ENCODE measurements at places on chromosomes 3 and 15.
A peak's percentile ranks its signal among the peaks of the same experiment; 100 is the strongest.

DNA sequence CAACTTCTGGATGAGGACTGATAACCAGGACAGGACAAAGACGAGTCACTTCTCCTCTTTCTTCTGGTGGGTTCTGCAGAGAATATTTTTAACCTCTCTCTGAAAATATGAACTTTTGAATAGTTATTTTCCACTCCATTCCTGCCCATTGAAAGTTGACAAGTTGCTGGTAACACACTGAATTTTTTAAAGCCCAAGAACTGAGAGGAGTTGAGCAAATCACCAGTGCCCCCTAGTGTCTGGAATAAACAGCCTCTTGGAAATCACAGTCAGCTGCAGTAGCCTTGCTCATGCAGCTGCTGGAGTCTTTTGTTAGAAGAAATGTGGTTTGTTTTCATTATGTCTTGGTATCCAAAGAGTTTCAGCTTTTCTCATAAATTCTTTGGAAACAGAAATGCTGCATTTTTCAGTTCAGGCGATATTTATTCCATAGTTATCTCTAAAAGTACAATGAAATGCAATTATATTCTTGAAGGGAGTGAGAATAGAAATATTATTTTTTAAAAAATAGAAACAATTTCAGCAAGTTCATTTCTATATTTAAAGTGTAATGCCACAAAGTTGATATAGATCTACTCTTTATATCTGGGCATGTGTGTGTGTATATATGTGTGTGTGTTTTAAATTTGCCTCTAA lies 741.0 kb upstream of the CBLB start:
- DNase-seq, result peak; percentile 12

DNA sequence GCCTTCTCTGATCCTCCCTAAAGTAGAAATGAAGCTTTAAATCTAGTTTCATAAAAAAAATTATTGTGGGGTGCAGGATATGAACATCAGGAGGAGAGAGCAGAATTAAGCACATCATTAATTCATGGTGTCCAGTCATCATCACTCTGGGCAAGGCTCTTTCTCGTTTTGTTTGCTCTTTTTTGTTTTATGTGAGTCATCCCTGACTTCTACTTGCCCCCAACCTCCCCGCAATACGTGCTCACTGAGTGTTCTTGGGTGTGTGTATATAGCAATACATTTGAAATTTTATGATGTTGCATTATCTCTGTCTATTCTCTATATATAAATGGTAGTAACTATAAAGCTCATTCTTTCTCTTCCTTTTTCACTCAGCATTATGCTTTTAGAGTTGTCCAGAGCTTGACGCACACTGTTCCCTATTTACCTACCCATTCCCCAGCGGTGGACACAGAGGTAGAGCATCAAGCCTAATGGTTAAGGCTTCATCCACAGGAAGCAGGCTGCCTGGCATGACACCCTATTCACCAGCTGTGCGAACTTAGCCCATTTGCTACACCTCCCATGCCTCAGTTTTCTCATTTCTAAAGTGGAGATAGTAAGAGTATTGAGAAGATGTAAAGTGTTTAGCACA lies 72.3 kb downstream of the CD200R1L start:
- no peak for DNase-seq

DNA sequence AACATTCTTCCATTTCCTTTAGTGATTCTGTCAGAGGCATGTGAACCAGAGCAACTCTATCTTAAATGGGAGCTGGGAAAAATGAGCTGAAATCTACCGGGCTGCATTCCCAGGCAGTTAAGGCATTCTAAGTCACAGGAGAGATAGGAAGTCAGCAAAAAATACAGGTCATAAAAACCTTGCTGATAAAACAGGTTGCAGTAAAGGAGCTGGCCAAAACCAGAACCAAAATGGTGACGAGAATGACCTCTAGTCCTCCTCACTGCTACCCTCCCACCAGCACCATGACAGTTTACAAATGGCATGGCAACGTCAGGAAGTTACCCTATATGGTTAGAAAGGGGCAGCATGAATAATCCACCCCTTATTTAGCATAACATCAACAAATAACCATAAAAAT lies 66.4 kb downstream of the B3GALNT1 start:
- DNase-seq, result no peak

- peak; percentile 25 for DNase-seq
Observed at GRCh38 chr3:43704697-43705096, 14.0 kb downstream of the ABHD5 start.

DNA sequence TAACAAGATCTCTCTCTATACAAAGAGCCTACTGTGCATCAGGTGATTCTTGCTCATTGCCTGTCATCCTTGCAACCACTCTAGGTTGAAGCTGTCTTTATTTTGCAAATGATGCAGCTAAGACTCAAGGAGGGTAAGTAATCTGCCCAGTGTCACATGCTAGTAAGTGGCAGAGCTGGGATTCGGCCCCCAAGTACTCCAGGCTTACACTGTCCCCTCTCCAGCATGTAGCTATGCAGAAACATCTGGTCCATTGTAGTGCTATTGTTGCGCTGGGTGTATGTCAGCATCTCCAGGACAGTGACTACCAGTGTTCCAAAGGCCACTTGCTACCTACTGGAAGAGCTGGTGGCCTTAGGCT lies 248.9 kb downstream of the SLCO3A1 start:
- no peak for DNase-seq

DNA sequence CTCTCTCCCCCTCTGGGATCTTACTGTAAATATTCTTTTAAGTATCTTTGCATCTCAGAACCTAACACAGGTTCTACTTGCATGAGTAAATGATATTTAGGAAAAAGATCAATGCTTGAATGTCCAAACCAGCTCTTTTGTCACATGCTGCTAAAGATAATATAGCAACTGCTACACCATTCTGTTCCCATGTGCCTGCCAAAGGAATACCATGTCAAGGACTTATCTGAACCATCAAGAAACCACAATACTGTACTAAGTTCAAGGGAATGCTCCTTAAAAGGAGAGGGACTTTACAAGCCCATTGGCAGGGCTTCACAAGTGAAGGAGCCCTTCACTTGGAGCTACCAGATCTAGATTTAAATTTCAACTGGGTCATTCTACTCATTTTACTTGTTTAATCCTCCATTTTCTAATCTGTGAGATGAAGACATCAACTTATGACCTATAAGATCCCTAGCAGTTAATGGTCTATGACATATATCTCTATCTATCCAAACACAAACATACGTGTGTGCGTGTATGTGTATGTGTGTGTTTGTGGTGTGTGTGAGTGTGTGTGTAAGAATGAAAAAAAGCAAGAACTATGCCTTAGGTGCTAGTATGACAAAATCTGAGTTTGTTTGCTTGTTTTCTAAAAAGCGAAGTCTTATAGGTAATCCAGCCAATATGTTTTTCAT lies 13.0 kb upstream of the SEC62 start:
- DNase-seq, result no peak

DNA sequence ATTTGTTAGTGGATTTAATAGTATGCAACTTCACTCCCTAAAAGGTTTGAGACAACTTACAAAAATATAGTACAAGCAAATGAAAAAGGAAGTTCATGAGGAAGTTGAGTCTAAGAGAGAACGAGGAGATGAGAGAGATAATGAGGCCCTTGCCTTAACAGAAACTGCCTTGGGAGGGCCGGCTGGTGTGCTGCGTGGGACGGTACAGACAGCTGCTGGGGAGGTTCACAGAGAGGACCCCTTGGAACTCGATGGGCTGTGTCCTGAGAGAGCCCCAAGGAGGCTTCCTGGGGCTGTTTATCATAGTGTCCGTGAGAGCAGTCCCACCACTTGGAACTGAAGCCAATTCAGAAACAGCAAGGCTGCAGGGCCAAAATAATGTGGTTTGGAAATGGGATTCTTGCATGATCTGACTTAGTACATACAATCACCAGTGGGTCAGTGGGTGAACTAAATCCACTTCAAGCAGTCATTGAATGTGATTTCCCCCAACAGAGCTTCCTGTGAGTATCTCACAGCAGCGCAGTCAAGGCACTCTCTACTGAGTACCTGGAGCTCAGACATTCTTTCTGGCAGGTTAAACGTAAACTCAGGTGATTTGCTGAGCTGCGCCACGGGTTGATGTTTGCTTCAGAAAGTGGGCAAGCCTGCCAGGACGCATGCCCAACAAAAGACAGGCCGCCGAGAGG lies 90.8 kb downstream of the CRTC3 start:
- no peak for DNase-seq

DNA sequence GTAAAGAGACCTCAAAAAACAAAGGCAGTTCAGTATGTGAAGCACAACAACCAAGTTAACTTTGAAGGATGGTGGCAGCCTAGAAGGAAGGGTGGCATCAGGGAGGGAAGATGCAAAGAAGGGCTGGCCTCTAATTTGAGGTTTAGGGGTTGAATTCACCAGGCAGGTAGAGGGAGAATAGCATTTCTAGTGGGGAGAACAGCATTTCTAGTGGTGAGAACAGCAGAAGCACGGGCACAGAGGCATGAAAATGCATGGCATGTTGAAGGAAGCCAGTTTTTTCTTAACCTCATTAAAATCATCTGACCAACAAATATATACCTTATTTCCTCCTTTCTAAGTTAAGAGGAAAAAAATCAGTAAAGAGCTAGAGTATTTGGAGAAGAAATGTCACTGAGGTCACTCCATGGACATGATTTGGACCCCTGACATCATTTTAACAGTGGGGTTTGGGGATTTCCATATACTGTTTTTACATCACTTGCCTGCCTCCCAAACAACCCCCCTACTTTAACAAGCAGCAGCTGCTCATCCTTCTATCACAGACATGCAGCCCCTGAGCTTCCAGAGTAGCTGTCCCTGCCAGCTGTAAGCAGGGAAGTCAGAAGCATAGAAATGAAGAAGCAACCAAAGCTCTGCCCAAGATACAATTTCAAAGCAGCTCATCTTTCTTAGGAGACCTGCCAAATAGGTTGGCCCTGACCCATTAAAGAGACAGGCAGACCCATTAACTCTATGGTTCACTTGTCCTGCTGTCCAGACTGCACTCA lies 2.4 kb upstream of the POPDC2 start:
- no peak for DNase-seq

GRCh38 chr15:92430069-92430440 lies 36.4 kb downstream of the ST8SIA2 start:
- DNase-seq, result no peak

GRCh38 chr3:113377158-113377557 lies 64.1 kb downstream of the CFAP44 start:
- DNase-seq, result no peak

- DNase-seq, result no peak
Observed at GRCh38 chr3:21330293-21330692, 420.7 kb downstream of the ZNF385D start.

- peak; percentile 16 for DNase-seq
Observed at GRCh38 chr3:149299938-149300801, 33.3 kb downstream of the TM4SF18 start.

DNA sequence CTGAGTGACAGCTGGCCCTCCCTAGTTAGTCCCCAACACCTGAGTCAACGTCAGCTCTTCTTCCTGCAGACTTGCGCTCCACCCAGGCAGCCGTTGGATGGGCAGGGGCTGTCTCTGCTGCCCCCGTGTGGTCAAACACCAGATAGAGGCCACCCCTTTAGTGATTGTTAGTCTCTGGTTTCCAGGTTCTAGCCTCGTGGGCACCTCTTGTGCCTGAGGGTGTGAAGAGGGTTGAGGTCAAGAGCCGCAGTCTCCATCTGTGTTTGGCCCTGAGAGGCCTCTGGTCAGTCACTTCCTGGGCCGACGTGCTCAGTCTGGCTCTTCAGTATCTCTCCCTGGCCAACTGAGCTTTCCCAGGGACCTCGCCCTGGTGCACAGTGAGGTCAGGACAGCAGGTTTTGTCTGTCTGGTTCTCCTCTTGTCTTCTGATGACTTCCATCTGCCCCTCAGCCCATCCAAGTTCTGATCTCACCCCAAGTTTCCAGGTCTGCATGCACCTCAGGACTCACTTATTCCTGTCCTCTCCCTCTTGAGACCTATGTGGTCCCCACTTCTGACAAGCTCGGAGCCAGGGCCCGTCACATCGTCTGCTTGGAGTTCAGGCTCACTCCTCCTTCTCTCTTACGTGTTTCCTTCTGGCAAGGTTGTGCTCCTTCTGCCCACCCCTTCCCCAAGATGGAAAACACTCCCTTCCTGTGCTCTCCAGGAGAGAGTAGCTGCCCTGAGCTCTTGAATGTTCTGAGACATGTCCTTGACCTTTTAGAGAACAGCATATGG lies 20.9 kb downstream of the CD276 start:
- DNase-seq, result no peak

GRCh38 chr15:96337365-96338023 lies 7.0 kb downstream of the NR2F2 start:
- DNase-seq, result no peak

DNA sequence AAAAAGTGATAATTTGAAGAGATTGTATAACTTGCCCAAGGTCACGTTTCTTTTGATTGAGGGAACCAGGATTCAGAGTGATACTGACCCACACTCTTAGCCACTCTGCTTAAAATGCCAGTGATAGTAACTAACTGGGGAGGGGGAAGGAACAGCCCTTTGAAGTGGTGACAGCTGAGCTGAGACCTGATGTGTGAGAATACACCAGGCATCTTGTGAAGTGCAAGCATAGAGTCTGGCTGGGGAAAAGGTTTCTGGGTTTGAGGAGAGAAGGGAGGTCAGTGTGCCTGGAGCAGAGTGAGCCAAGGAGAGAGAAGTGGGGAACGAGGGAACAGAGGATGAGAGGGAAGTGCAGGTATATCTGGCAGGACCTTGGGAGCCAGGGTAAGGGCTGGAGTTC lies 35.4 kb upstream of the SCAANT1 start:
- no peak for DNase-seq

DNA sequence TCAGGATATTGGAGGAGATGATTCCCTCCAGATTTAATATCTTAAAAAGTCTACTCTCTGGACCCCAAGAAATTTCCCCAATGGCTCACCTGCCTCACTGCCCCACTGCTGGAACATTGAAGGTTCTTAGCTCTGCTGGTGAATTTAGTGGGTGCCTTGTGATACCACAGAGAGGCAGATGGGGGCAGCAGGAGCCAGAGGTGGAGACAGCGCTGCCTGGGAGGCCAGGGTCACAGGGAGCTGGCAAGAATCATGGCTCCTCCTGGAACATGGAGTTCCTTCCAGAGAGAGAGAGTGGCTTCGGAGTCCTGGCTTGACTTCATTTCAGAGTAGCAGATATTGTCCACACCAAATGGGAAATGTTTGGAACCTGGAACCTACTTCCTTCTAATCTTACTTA lies 263.5 kb upstream of the CFAP20DC start:
- DNase-seq, result no peak

- DNase-seq, result no peak
Observed at GRCh38 chr3:10463533-10464434, 41.6 kb downstream of the ATP2B2 start.

DNA sequence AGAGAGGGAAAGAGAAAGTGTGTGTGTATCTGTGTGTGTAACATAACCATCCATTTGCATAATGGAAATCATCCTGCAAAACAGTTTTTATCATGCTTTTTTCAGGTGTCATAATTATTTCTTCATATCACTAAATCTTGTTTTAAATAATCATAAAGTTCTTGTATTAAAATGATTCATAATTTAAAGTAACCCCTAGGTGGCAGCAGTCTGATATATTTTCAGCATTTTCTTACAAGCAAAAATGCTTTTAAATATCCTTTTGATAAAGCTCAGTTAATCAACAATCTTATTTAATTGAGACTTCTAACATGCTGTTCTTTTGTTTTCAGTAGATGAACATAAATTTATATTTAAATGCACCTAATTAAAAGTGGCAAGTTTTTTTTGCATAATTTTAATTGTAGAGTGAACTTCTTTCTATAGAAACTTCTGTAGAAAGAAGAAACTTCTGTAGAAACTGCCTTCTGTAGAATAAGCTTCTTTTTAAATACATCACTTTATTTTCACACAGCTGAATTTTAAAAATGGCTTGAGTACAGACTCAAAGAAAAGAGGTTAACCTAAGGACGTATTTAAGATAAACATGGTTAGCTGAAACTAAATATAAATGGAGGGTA lies 72.5 kb downstream of the OPA1 start:
- peak; percentile 67 for DNase-seq

GRCh38 chr15:87777054-87777561 lies 479.4 kb downstream of the NTRK3 start:
- DNase-seq, result no peak
